Left renal cortex interstitium (tissue), 4 donors: ENCODE measurements at places on chromosomes 16 and 17.
A peak's percentile ranks its signal among the peaks of the same experiment; 100 is the strongest.

GRCh38 chr17:3415610-3416009 is 4.4 kb downstream of the OR3A3 start:
- no peak for DNase-seq

GRCh38 chr16:2422123-2422867 is 7.0 kb upstream of the CCNF start:
- DNase-seq = no peak

- no peak for DNase-seq
These were observed 217.3 kb downstream of the NTN1 start for GRCh38 chr17:9238340-9239245.

DNA sequence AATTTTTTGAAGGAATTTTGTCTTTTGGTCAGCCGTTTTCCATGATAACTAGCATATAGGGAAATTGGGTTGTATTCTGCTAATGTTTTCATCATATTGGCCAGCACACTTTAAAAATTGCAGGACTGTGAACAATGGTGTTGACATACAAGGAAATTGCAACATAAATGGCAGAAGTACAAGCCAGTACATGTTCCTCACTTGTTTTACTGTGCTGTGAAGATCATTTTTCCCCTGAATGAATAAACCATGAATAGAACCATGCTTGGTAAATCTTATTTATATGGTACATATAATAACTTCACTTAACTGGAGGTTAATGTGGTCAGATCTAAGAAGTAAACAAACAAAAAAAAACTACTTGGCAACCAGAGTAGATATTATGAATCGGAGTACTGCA is 22.8 kb downstream of the OMG start:
- DNase-seq = no peak

GRCh38 chr16:5046914-5047313 is 13.2 kb upstream of the NAGPA start:
- DNase-seq = no peak

DNA sequence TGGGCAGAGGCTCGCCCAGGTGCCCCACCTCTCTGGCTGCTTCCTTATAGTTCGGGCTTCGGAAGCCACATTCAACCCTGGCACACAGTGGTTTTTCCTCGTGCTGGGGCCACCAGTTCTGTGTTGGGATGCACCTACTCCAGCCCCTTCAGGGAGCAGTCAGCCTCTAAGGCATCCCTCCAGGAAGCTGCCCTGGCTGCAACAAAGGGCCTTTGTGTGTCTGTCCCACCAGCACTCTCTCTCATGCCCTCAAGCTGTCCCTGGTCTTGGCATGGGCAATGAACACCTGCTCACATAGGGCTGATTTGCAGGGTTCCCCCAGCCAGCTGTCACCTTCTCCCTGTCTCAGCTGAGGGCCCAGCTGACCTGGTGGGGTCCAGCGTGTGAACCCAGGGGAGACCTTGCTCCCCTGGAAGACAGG is 754 bp upstream of the NOXO1 start:
- no peak for DNase-seq

- DNase-seq = no peak
These were observed 231.9 kb upstream of the COX10 start for GRCh38 chr17:13837417-13837816.

GRCh38 chr16:31427441-31428278 is 500 bp downstream of the COX6A2 start:
- no peak for DNase-seq

DNA sequence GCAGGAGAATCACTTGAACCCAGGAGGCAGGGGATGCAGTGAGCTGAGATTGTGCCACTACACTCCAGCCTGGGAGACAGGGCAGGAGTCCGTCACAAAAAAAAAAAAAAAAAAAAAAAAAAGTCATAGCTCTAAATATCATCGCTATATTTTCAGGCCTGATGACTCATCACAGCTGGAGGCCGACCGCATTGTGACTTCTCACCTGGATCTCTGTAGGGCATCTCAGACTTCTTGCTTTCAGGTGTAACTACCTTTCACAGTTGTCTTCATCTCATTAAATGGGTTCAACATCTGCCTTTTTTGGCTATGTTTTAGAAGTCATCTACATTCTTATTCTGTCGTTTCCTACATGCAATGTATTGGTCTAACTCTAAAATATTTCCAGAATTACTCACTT is 353.1 kb upstream of the MON1B start:
- no peak for DNase-seq

DNA sequence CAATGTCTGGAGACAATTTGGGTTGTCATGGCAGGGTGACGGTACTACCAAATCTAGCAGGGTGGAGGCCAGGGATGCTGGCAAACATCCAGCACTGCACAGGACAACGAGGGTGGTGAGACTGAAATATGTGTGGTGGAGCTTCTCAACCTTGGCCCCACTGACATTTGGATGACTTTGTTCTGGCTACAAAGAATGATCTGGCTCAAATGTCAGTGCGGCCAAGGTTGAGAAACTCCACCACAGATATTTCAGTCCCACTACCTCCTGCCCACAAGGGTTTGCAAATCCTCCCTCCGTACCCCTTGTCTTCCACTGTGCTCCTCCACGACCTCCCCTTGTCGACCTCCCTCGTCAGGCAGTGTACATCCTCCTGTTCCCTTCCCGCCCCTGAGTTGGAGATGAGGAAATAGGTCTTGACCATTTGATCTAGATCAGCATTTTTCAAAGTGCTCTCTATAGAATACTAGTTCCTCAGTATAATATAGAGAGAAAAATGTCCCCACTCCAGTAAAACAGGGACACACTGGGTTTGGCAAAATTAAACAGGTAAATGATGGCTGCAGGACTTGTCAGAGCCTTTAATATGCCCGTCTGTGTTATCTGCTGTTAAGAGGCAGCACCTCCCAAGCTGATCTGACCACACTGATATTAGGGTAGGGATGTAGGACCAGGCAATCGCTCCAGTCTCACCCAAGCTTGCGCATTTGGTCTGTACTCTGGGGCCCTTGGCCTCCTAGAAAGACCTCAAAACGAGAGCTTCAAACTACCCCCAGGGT is 6.8 kb downstream of the OSGIN1 start:
- no peak for DNase-seq

DNA sequence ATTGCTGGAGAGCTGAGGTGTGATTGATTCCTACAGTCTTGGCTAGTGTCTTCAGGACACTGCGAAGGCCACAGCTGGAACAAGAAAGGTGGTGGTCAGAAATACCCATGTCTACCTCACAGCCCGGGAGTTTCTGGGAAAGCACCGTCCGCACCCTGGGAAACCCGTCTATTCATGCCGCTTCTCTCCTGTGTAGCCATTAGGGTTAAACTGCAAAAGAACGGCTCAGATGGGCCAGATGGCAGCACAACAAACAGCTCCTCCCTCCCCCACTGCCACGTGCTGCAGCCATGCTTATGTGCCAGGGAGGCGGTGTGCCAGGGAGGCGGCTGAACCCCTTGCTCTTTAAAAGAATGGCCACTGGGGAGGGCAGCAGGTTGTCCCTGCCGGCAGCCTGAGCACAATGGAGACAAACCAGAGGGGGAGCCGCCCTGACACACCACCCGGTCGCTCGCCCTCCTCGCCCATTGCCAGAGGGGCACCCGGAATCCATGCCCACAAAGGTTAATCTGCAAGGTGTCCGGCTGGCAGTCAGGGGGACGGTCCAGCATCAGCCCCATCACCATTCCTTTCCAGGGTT is 65.2 kb downstream of the CYTH1 start:
- no peak for DNase-seq

DNA sequence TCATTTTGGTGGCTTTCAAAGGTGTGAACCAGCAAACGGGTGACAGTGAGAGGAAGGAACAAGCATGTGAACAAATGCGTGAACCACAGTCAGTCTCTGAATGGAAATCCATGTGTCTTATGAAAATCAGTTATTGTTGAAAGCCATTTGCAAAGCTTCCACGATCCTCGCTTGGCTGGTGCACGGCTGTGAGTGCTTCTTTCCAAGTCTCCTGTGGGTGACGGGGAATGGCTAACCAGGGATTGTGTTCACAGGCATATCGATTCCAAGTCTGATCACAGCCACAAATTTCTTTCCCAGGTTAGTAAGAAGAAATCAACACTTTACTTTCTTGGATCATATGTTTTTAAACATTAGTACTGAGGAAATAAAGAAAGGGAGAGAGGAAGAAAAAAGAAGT is 556.9 kb upstream of the RBFOX1 start:
- DNase-seq = no peak

GRCh38 chr17:80133626-80133970 is 13.3 kb downstream of the EIF4A3 start:
- no peak for DNase-seq

DNA sequence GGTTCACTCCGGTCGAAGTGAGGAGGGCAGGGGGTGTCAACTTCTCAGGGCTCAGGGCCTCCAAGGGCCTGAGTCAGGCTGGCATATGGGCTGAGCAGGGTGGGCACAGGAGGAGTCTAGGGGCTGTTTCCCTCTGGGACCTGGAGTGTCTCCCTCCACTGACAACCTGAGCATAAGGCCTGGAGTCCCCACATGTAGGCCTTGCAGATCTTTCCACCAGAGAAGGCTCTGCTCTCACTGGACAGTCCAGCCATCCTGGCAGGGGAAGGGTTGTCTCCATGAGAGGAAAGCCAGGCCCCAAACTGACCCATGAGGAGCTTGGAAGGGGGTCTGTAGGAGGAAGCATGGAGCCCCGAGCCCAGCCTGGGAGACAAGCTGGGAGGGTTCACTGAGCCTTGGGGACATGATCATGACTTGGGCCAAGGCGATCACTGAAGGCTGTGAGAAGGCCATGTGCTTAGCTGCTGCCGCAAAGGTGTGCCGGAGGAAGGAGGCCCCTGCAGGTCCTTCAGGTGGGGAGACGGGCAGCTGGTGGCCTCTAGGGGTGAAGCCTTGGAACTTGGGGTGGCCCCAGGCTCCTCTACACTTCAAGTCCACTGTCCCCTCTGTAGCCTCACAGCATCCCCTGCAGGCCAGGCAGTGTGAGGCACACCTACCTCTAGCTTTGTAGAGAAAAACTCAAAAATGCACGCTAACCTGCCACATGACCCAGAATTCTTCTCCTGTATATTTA is 9.9 kb downstream of the CMTM2 start:
- no peak for DNase-seq

- DNase-seq = no peak
These were observed 137.5 kb downstream of the XYLT1 start for GRCh38 chr16:17333229-17333628.

GRCh38 chr16:1338119-1338730 is 4.8 kb downstream of the BAIAP3 start:
- no peak for DNase-seq

DNA sequence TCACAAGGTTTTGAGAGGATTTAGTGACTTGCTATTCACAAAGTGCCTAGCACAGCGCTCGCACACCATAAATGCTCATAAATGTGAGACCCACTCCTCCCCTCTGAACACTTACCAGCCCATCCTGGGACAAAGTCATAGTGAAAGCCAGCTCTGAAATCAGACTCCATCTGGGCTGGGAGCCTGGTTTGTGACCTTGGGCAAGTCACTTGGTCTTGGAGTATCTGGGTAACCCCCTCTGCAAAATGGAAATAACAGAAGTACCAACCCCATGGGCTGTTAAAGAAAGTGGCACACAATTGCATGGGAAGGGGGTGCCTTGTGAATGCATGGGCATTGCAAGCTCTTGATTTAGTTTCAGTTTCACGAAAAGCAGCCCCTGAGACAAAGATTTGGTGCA is 104.7 kb upstream of the CDH5 start:
- no peak for DNase-seq

DNA sequence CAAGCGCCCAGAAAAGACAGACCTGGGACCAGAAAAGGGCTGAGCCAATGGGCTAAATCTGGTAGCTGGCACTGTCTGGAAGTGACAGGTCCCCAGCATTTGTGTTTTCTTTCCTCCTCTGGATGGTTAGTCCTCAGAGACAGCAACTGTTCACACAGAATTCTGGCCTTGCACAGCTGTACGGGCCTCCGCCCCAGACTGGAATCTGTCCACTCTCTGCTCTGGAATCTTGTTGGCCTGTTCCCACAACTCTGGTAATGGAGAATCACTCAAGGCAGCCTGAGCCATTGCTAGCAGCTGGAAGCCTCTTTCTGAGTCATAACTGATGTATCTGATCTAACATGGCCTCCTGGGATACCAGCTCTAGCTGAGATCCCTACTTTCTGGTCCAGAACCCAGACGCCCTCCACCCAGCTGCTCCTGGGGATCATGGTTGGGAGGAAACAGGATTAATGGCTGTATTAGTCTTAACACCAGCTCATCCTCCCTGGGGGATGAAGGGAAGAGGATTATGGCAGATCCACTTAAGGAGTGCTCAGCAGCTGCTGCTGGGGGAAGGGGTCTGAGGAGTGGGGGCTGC is 9.1 kb downstream of the ZNF668 start:
- DNase-seq = no peak

- no peak for DNase-seq
These were observed 20.3 kb downstream of the XPO6 start for GRCh38 chr16:28191364-28191960.

GRCh38 chr16:86383488-86384262 is 126.7 kb upstream of the FOXF1 start:
- no peak for DNase-seq

GRCh38 chr16:15418206-15418605 is 16.2 kb upstream of the BMERB1 start:
- no peak for DNase-seq

GRCh38 chr17:48054238-48055185 is 6.4 kb downstream of the NFE2L1 start:
- peak; percentile 75 for DNase-seq

DNA sequence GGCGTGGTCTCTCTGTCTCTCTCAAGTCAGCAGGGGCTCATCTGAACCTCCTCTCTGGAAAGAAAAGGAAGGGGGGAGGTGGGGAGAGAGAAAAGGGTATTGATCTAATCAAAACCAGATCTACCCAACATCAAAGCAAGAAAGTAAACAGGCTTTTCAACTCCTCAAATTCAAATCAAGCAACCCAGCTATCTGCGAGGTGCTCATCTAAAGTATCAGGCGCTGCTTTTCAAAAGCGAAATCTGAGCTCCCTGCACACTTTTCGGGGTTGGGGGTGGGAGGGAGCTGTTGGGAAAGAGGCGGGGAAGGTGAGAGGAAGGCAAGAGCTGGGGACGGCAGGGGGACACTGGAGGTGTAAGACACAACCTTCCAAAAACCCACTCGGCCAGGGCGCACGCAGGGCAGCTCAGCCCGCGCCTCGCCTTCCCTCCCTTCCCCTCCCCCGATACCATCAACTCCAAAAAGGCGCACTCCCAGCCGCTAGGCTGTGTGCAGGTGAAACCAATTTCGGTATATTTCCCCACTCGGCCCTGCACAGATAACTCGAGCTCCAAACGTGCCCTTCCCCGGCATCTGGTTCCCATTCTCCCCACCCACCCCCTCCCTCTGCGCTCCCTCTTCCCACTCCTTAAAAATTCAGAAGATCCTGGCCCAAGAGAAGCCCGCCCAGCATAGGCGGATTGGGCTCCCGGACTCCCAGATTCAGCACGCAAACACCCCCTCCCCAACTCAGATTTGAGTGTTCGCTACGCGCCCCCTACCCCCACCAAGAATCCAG is 2.6 kb downstream of the AXIN2 start:
- DNase-seq = no peak

DNA sequence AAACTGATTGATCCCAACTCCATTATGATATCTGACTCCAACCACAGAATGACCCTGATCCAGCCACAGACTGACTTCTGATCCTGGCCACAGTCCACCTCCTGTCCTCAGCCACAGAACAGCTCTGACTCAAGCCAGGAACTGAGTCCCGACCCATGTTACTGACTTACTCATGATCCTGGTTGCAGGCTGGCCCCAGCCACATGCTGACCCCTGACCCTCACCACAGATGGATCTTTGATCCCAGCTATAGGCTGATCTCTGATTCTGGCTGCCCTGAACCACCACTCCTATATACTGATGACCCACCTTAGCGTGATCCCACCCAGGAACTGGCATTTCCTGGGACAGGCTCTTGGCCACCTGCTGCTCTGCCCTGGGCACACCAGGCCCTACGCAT is 32.2 kb upstream of the IL21R start:
- DNase-seq = no peak
